ENCODE measurements at places on chromosomes 5 and 9.

- DNase-seq: no peak
Observed at GRCh38 chr5:1973391-1974013, 90.8 kb upstream of the IRX4 start.

DNA sequence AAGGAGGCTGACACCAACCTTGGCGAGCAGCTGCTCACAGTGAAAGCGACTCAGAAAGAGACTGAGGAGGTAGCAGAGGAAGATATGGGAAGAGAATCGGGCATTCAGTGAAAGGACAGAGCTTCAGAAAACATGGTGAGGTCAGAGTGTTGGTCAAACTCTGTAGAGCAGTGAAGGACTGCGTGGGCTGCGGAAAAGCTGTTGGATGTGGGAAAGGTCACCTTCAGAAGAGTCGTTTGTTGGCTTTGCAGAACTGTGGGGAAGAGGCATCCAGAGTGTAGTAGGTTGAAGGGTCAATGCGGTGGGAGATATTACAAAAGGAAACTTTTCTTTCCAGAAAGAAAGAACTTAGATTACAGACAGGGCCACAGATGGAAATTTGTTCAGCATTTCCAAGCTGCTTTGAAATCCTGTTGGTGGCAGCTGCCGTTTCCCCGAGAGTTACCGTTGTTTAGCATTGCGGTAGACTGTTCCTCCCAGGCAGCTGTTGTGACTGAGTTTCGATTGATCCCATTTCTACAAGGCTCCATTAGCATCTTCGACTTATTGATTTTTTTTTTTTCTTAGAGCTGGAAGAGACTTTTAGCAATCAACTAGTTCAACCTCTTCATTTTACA lies 58.3 kb upstream of the AFAP1L1 start:
- DNase-seq: no peak

DNA sequence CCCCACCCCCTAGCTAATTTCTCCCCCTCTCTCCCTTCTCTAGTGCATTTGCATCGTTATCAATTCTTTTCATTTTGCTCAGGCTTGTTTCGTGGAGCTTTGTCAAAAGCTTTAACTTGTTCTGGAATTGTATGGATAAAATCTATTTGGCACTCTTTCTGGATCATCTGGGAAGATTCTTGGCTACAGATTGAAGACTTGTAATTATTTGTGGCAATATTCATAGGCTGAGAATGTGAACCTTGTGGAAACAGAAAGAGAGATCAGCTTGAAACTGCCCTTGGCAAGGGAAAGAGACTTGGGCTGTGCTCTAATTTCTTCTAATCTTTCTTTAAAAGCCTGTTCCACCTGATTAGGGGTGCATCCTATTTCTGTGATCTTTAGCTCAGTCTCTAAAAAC lies 340.6 kb upstream of the DAB2 start:
- no peak for DNase-seq

- DNase-seq: no peak
Observed at GRCh38 chr5:171537923-171538537, 118.6 kb downstream of the FGF18 start.

GRCh38 chr5:31319335-31319734 lies 125.8 kb downstream of the CDH6 start:
- no peak for DNase-seq

- DNase-seq: no peak
Observed at GRCh38 chr5:59779453-59779852, 114.1 kb downstream of the PDE4D start.

- DNase-seq: no peak
Observed at GRCh38 chr5:74313896-74314295, 326.6 kb downstream of the ENC1 start.

Measured in activated T-cell treated with anti-CD3 and anti-CD28 coated beads, Interleukin-2, amount 50 U/mL, for 24 hours (primary cell).